ENCODE measurements at places on chromosomes 13 and 19. TPM values are rescaled to one million over a fixed set of nuclear protein-coding genes. Genes with fewer than 3 reads are reported as not detected.

- no peaks in the 10 kb centered on the region for H3K36me3 ChIP-seq
- H3K27me3 ChIP-seq = no peaks in the 10 kb centered on the region
Observed at GRCh38 chr19:3342246-3342645, 24.1 kb upstream of the NFIC start.

- H3K27me3 ChIP-seq = peaks cover 22% of the 10 kb centered on the region
- no peaks in the 10 kb centered on the region for H3K4me1 ChIP-seq
- H3K27ac ChIP-seq = no peak overlapping the region
- no peak for ATAC-seq
Observed at GRCh38 chr13:86846501-86846900, 824.7 kb upstream of the SLITRK5 start.

DNA sequence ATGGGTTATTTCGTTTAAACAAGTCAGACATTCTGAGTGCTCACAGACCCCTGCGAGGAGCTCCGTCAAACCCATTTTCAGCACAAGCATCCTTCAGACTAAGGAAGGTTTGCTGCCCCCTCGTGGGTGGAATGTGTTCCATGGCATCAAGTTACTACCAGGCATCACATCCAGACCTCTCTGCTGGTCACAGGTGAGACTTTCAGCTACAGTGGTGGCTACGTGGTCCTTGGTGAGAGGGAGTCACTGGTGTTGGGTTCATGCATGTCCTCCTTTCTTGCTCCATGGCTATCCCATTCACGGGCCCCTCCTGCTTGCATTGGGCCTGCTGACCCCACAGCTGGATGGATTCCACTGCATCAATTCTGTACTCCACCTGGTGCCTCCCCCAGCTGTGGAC is 9.1 kb upstream of the LILRB5 start:
- no peak for ATAC-seq
- no peak overlapping the region for H3K27ac ChIP-seq
- no peaks in the 10 kb centered on the region for H3K36me3 ChIP-seq
- H3K4me3 ChIP-seq = no peak overlapping the region
- no peaks in the 10 kb centered on the region for H3K4me1 ChIP-seq

- H3K36me3 ChIP-seq = no peaks in the 10 kb centered on the region
- no peak overlapping the region for H3K4me3 ChIP-seq
- H3K4me1 ChIP-seq = no peaks in the 10 kb centered on the region
- H3K27me3 ChIP-seq = no peaks in the 10 kb centered on the region
- no peak for ATAC-seq
Observed at GRCh38 chr13:30366088-30366487, 56.2 kb upstream of the UBE2L5 start.

GRCh38 chr13:113510871-113511270 is 20.4 kb upstream of the DCUN1D2 start:
- ATAC-seq = no peak
- H3K27ac ChIP-seq = no peak overlapping the region
- H3K4me1 ChIP-seq = no peaks in the 10 kb centered on the region
- H3K4me3 ChIP-seq = no peak overlapping the region

GRCh38 chr19:21202865-21203494 is 61.1 kb downstream of the ZNF431 start:
- no peak for ATAC-seq
- H3K36me3 ChIP-seq = no peaks in the 10 kb centered on the region

GRCh38 chr13:24927810-24928404 is 163.9 kb downstream of the RNF17 start:
- peaks cover 30% of the 10 kb centered on the region for H3K27me3 ChIP-seq
- no peak for ATAC-seq

DNA sequence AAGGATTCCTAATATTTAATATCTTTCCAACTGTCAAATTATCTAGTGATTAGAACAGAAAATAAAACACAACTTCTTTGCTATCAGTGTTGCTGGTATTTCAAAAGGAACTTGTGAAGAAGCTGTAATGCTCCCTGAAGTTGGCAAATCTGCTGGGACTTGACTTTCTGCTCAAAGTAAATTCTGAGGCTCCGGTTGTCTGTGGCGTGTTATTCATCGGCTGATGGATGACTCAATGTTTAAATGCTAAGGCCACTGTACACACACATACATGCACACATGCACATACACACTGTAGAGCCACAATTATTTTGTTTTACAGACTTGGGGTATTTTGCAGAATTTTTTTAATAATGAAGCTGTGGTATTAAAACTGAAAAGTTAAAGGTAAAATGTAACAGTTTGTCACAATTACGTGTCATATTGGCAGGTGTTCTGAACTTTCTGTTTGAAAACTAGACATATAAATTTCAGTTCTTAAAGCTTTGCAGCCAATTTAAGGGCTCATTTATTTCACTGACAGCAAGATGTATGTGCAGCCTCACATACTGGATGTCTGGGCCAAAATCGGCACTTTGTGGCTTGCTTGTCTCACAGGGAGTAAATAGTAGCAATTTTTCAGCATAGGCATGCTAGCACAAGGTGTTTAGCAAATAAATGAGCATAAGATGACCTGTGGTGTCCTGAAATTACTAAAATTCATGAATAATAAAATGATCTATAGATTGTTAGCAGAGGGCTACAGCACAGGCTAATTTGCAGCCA is 1691.7 kb upstream of the PCDH20 start:
- no peak overlapping the region for H3K27ac ChIP-seq
- H3K36me3 ChIP-seq = no peaks in the 10 kb centered on the region
- ATAC-seq = no peak
- H3K4me3 ChIP-seq = no peak overlapping the region
- H3K27me3 ChIP-seq = no peaks in the 10 kb centered on the region

GRCh38 chr13:21741396-21741979 is 70.6 kb downstream of the FGF9 start:
- H3K27me3 ChIP-seq = no peaks in the 10 kb centered on the region
- no peak for ATAC-seq
- H3K27ac ChIP-seq = no peak overlapping the region

GRCh38 chr19:12000152-12000981 is 35.1 kb downstream of the ZNF433 start:
- peaks cover 34% of the 10 kb centered on the region for H3K36me3 ChIP-seq
- ATAC-seq = no peak
- no peaks in the 10 kb centered on the region for H3K4me1 ChIP-seq
- no peaks in the 10 kb centered on the region for H3K27me3 ChIP-seq
- no peak overlapping the region for H3K4me3 ChIP-seq

DNA sequence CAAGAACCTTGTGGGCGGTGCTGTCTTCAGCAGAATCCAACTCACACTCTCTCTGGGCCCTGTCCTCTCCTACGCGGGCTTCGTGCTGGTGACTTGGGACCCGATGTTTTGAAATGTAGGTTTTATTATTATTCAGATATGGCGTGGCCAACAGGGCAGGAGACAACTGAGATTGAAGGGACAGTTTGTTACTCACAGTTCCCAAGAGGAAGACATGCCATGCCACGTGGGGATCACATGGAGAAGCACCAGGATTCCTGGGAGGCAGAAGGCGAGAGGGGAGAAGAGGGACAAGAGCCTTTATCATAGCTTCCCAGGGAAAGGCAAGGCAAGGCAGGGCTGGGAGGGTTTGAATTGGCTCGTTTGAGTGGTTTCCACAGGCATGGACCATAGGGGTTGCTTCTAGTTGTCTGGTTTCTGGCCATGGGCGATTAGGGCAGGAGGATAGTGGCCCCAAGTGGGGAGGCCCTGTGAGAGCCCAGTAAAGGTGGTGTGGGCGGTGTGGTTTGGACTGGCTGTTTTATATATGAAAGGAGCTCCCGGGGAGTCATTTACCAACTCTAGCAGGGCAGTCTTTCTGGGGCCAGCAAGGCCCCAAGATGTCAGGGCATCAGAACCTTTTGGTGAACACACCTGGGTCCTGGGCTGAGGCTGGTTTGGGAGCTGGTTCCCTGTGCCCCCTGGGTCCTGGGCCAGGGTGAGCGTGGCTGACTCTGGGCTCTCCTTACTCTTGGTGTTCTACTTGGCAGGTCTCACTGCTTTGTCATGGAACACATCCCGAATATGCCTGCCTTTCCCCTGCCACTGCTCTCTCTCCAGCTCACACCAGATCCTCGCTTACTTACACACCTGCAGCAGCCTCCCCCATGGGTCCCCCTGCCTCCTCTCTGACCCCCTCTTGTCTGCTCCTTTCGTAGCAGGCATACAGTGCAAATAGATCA is 94.0 kb upstream of the ZNF536 start:
- H3K27me3 ChIP-seq = peaks cover 41% of the 10 kb centered on the region
- H3K4me1 ChIP-seq = no peaks in the 10 kb centered on the region
- H3K36me3 ChIP-seq = no peaks in the 10 kb centered on the region

DNA sequence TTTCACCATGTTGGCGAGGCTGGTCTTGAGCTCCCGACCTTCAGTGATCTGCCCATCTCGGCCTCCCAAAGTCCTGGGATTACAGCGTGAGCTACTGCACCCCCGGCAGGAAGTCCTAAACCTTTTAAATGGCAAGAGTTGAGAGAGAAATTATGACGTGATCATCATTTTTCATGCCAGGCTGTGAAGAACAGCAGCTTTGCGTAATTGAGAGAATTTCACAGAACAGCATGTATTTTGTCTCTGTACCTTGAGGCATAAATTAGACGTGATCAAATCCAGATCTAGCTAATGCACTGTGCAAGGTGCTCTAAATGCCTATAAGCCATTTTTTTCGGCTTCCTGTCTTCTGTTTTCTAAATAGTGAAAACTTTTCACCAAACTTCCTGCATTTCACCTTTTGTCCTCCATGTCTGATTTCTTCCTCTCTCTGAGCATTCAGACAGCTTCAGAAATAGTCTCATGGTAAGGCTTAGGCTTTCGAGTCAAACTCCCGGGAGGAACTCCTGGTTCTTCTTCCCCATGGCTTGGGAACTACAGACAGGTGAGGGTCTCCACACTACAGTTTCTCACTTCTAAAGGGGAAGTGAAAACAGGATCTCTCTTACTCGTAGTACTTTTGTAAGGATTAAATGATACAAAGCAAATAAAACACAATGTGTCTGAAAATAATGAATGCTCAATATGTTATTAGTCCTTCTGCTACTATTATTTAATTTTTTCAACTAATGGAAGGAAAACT is 51.0 kb downstream of the WDFY2 start:
- no peaks in the 10 kb centered on the region for H3K27me3 ChIP-seq
- no peak overlapping the region for H3K27ac ChIP-seq
- H3K4me1 ChIP-seq = peaks cover 19% of the 10 kb centered on the region
- no peak for ATAC-seq
- H3K4me3 ChIP-seq = no peak overlapping the region

GRCh38 chr13:102702965-102703725 is 8.3 kb upstream of the METTL21C start:
- no peak for ATAC-seq
- H3K4me3 ChIP-seq = no peak overlapping the region
- no peaks in the 10 kb centered on the region for H3K4me1 ChIP-seq
- no peaks in the 10 kb centered on the region for H3K36me3 ChIP-seq
- no peaks in the 10 kb centered on the region for H3K27me3 ChIP-seq

DNA sequence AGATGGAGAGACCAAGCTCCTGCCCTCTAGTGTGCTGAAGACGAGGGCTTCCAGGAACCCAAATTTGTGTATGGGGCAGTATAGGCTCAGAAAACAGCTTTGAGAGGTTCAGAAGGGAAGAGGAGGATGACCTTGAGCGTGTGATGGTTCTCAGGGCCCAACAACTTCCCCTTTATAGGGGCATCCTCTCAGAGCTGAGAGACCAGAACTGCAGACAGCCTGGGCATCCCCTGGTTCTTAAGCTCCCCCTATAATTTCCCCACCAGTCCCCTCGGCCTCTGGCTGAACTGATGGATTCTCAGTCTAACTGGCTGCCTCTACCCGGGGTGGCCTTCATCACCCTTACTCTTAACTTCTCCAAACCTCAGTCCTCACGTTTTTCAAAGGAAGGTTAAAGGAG is 167.5 kb downstream of the URI1 start:
- peaks cover 42% of the 10 kb centered on the region for H3K27me3 ChIP-seq
- H3K36me3 ChIP-seq = no peaks in the 10 kb centered on the region
- no peak overlapping the region for H3K27ac ChIP-seq
- ATAC-seq = no peak

DNA sequence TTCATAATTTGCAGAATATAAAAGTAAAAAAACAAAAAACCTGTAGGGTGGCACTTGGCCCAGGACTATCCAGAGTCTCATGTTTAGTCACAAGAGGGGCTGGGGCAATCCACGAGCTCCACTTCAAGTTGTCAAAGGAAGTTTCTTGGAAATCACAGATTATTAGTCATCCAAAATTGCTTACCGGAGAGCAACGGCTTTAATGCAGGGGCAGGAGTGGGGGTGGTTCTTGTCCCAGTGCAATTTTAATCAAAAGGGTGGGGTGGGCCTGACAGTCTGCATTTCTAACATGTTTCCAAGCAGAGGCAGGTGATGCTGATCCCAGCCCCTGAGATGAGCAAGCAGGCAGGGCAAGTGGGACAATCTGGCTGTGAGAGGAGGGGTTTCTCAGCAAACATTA is 233.9 kb downstream of the ABCC4 start:
- no peaks in the 10 kb centered on the region for H3K4me1 ChIP-seq
- H3K27ac ChIP-seq = no peak overlapping the region
- ATAC-seq = no peak
- H3K27me3 ChIP-seq = no peaks in the 10 kb centered on the region

- no peak overlapping the region for H3K27ac ChIP-seq
- H3K36me3 ChIP-seq = no peaks in the 10 kb centered on the region
- ATAC-seq = no peak
- H3K27me3 ChIP-seq = no peaks in the 10 kb centered on the region
- peaks cover 54% of the 10 kb centered on the region for H3K4me1 ChIP-seq
- H3K4me3 ChIP-seq = no peak overlapping the region
Observed at GRCh38 chr13:99217461-99218110, 16.9 kb downstream of the UBAC2 start.

DNA sequence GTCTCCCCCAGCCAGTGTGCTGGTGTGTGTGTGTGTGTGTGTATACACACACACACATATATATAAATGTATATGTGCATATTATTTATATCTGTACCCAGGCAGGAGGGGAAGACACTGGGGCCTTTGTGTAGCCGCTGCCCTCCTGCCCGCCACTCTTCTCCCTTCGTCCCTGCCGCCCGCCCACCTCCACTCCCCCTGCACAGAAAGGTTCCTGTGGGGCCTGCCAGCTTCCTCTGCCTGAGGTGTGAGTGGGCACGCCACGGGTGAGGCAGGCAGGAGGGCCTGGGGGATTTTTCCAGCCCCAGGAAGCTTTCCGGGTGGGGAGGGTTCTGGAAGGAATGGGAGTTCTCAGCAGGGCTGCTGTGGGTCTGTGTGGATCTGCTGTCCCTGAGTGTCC is 6.9 kb downstream of the IRF2BP1 start:
- H3K4me1 ChIP-seq = no peaks in the 10 kb centered on the region
- H3K27ac ChIP-seq = no peak overlapping the region
- no peak overlapping the region for H3K4me3 ChIP-seq
- peaks cover 9% of the 10 kb centered on the region for H3K36me3 ChIP-seq
- H3K27me3 ChIP-seq = peaks cover 17% of the 10 kb centered on the region
- ATAC-seq = no peak

- no peak overlapping the region for H3K4me3 ChIP-seq
- no peaks in the 10 kb centered on the region for H3K27me3 ChIP-seq
- no peak overlapping the region for H3K27ac ChIP-seq
- no peaks in the 10 kb centered on the region for H3K36me3 ChIP-seq
Observed at GRCh38 chr13:67267136-67267535, 37.0 kb upstream of the PCDH9 start.

Gene B3GNT3
- not detected for total RNA-seq

Gene SLC17A7
- total RNA-seq = 1.1 TPM

Gene LMTK3
- total RNA-seq = 1.2 TPM

Gene PSG2
- total RNA-seq = not detected

Gene KLK6
- total RNA-seq = not detected

Gene ADPRHL1
- total RNA-seq = 4.7 TPM

Gene ZIC2
- total RNA-seq = not detected

Gene ACP7
- total RNA-seq = not detected

Data from gastroesophageal sphincter (tissue), 4 donors.